NCI-H774 (cell line): ENCODE measurements at places on chromosomes 5 and 9.
A peak's percentile ranks its signal among the peaks of the same experiment; 100 is the strongest.

GRCh38 chr5:116970318-116970717 is 395.7 kb upstream of the SEMA6A start:
- DNase-seq: no peak

DNA sequence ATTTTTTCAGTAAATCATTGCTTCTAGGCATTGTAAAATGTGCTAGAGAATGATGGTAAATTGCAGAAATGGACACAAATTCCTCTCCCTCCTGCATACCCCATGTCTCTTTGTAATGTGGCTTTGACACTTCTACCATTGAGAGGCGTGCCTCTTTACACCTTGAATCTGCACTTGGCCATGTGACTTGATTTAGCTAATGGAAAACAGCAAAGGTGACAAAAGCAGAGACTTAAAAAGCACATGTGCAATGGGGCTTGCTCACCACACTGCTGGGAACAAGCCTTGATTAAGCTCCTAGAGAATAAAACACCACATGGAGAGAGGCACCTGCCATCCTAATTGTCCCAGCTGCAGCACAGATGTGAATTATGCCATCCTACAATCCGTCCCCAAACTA is 69.9 kb upstream of the NAA35 start:
- no peak for DNase-seq

DNA sequence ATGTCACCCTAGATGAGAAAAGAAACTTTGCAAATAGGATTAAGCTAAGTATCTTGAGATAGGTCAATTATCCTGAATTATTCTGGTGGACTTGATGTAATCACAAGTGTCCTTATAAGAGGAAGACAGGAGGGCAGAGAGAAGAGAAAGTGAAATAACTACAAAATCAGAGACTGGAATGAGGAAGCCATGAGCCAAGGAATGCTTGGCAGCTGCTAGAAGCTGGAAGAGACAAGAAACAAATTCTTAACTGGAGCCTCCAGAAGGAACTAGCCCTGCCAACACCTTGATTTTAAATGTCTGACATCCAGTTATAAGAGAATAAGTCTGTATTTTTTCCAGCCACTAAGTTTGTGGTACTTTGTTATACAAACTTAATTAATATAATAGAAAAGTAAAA is 480.0 kb downstream of the NR2F1-AS1 start:
- no peak for DNase-seq

GRCh38 chr5:122311961-122312590 is at the start of gene SNCAIP:
Gene SNCAIP, plus strand, starts transcription at chr5:122312237. Its CDS starts 78,898 bp downstream, at chr5:122391135.
- DNase-seq: peak; percentile 52

- DNase-seq: no peak
Observed at GRCh38 chr5:181131514-181131913, 545 bp upstream of the OR2V1 start.

- DNase-seq: no peak
Observed at GRCh38 chr5:4058899-4059298, 463.3 kb downstream of the IRX1 start.

GRCh38 chr9:133732639-133733408 is 5.3 kb downstream of the SARDH start:
- DNase-seq: no peak

DNA sequence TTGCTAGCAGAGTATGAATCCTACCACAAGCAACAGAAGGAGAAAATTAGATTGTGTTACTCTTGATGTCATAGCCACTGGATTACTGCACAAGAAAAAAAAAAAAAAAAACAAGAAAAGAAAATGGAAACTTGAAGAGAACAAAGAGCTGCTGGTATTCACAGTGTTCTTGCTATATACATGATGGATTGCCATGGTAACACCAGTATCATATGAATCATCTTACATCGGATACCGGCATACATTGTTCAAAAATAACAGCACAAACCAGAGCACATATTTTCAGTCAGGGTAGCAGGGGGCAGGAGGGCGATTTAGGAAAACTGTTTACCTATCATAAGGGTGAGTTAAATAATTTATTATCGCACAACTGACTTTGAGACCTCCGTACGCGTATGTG is 472.9 kb downstream of the PDE4D start:
- DNase-seq: no peak

DNA sequence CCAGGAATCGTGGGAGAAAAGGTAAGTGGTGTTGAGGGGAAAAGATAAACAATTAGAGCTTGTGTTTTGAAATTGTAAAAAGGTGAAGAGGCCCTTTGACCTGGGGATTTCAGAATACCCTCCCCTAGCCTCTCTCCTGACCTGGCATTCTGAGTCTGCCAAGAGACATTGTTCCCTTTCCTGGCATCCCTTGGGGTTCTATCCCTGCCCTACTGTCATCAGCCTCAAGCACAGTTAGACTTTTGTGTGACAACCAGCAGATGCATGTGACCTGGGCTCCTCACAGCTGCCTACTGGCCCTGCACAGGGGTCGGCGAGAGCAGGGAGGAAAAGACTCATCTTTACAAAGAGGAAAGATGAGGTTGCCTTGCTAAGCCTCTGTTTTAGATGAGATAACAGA is 72.2 kb upstream of the ORM1 start:
- no peak for DNase-seq

- DNase-seq: no peak
Observed at GRCh38 chr9:132043708-132044107, 36.0 kb downstream of the MED27 start.

- DNase-seq: no peak
Observed at GRCh38 chr9:91580136-91580535, 156.5 kb upstream of the NFIL3 start.

DNA sequence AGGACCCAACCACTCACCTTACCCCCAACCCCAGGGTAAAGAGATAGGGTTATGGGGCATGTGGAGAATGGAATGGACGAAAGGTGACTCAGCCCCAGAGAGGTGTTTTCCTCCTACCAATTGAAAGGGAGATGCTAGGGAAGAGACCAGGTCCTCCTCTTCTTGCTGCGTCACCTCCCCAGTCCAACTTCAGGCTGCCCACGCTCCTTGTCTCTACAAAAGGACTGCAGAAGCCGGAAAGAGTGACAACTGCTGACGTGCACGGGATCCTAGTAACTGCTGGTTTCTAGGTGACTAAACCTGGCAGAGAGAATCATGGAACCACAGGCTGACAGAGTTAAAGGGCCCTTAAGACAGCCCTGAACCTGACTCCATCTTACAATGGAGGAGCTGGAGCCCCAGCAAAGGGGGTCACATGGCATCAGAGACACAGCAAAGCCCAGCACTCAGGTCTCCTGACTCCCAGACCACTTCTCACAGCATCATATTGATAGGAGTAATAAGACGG is 2.2 kb downstream of the GPX3 start:
- DNase-seq: no peak

DNA sequence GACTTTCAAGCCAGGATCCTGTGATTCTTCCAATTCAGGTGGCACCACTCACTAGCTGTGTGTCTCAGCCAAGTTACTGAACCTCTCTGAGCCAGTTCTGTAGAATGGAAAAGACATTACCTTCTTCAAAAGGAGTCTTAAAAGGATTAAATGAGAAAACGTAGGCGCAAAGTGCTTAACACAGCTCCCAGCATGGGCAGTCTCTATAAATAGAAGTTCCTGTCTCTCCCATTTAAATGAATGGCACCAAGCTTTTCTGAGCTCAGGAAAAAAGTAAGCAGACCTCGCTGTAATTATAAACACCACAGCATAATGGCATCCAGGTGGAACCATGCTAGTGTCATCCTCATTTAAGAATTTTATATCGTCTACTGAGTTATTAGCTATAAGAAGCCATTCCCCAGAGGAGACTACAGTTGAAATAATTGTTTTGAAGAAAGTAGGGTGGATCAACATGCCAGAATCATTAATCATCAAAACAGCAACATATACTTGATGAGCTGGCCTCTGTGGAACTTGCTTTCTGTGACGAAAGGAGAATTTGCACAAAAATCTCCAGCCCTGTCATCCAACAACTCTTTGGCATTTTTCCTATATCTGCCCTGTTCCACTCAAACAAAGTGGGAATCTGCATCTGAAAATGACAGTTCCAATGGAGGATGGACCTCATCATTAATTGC is 188.9 kb downstream of the SPOCK1 start:
- DNase-seq: no peak

DNA sequence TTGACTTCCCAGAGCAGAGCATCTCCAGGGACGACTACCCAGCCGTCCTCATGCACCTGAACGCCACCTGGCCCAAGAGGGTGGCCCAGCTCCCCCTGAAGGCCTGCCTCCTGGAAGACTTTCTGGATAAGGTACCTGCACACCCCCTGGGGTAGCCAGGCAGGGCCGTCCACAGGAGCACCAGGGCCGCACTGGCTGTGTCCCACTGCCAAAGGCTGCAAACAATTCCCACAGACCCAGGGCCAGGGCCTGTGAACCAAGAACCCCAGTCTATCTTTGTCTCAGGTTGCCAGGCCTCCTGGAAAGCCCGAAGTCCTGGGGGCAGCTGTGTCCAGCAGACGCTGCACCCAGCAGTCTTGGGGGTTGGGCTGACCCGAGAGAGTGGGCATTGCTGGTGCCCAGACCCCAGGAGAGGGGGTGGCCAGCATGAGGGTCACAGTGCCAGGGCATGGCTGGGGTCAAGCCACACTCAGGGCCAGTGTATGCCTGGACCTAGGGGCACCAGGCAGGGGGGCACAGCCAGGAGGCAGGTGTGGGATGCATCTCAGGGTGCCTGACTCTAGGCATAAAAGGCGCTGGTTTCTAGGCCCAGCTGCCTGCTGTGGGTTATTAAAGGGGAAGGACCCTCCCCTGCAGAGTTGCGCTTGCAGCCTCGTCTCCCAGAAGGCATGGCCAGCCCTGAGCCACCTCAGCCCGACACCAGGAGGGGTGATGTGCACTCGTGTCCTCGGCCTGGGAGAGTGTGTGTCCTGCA is 17.7 kb downstream of the SLC6A18 start:
- no peak for DNase-seq

DNA sequence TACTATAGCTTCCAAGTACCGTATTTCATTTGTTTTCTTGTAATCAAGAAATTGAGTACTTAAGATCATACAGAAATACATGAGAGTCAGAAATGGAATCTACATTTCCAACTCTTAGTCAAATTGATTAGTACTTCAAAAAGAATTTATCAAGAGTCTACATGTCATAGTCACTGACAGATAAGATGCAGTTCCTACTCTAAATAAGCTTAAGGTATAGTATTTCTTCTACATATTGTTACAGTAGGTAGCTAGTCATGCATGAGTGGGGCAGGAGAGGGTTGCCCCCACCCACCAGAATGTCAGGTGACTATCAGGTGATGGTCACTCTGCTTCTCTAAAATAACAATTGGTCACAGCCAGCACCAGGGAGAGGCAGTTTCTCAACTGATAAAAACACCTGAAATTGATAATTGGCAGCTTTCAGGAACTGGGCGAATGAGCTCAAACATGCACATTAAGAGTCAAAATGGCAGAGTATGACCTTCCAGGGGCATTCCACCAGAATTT is 2.9 kb downstream of the BAAT start:
- DNase-seq: no peak

GRCh38 chr9:114653556-114654159 is 3.9 kb downstream of the TEX53 start:
- peak; percentile 61 for DNase-seq

GRCh38 chr5:314676-315487 is 6.6 kb upstream of the AHRR start:
- no peak for DNase-seq

- DNase-seq: no peak
Observed at GRCh38 chr5:39476843-39477220, 52.1 kb upstream of the DAB2 start.

DNA sequence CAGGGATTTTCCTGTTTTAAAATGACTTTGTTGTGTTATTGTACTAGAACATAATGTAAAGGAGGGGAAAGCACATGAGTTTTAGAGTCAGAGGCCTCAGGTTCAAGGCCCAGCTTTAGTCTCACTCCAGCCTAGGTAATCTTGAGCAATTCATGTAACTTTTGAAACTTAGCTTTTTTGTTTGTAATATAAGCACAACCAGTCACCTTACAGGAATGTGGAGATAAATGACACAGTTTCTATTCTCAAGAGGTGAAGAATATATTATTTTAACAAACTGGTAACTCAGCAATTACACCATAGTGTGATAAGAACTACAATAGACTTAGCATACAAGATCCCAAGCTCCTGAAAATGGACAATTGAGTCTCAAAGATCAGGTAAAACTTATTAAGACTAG is 51.2 kb downstream of the ADAMTS19 start:
- no peak for DNase-seq

- DNase-seq: no peak
Observed at GRCh38 chr5:15499528-15500324, at the start of gene FBXL7. Gene FBXL7, plus strand, starts transcription at chr5:15500180.

GRCh38 chr5:42912184-42912798 is 100.6 kb upstream of the SELENOP start:
- DNase-seq: peak; percentile 48

DNA sequence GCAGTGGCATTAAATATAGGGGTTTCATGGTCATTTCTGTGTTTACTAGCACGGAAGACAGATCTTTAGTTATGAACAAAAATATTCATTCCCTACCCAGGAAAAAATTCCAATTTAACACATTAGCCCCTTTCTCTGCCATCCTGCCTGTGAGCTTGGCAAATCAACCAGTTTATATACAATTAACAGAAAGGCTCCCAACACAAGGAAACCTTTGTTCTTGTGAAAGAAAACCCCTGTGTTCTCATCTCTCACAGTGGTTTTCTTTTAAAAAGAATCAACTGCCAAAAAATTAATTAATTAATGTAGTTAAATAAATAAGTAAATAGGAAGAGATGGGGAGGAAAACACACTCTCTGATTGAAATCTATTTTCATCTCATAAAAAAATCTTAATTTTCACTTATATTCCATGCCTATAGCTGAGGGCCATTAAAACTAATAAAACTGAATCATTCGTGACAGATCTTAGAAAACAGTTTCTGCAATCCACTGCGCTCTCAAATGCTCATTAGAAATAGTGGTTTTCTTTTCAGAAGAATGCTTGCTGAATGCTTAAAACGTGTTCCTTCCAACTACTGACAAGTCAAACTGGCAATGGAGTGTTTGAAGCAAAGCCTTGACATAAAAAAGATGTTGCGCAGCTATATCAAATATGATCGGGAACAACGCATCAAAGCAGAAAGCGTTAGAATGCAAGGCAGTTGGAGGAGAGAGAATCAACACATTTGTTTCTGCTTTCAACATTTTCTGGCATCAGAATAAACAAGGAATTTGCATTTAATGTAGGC is 387.7 kb downstream of the TLR4 start:
- DNase-seq: no peak

GRCh38 chr9:110668570-110669167 is at the start of gene MUSK:
Gene MUSK, plus strand, starts transcription at chr9:110668791. Its CDS starts 114 bp downstream, at chr9:110668905.
- no peak for DNase-seq

- DNase-seq: no peak
Observed at GRCh38 chr5:160375166-160375565, 4.7 kb upstream of the C1QTNF2 start.

GRCh38 chr5:122753500-122753899 is 21.4 kb upstream of the SNX2 start:
- DNase-seq: no peak

GRCh38 chr5:15366676-15367391 is 133.1 kb upstream of the FBXL7 start:
- no peak for DNase-seq

GRCh38 chr9:3023449-3023848 is 179.6 kb upstream of the PUM3 start:
- no peak for DNase-seq
